ENCODE measurements at places on chromosomes 13 and 19.

- no peak for DNase-seq
Observed at GRCh38 chr13:99760456-99760855, 211.1 kb downstream of the ZIC5 start.

DNA sequence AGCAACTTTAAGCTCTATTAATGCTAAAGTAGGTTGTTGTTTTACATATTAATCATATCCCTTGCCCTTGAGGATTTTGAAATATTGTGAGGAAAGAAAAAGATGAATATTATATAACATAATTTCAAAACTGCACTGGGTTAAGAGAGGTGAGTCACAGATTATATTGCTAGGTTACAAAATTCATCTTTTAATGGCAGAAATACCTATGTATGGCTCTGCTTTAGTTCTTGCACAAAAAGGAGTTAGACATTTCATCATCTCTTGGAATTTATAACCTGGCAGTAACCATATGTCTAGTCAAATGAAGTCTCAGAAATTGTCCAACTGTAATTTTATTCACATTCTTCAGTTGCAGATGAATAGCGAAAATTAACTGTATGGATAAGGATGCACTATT lies 2041.1 kb downstream of the OLFM4 start:
- no peak for DNase-seq

GRCh38 chr13:22064854-22065620 lies 394.2 kb downstream of the FGF9 start:
- no peak for DNase-seq

DNA sequence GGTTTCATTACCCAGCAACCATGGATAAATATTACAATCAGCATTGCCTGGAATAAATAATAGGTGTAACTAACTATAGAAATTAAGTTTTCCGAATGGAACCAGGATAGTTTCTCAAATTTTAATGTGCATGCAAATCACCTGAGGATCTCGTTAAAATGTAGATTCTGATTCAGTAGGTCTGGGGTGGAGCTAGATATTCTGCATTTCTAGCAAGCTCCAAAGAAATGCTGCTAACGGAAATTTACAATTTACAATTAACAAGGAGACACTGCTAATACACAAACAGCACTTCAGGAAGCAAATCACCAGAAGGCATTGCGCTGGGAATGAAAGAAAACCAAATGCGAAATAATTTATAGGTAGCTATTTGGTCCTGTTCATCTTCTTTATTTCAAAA lies 597.5 kb upstream of the KLF12 start:
- no peak for DNase-seq

- no peak for DNase-seq
Observed at GRCh38 chr13:23455401-23456185, 22.1 kb upstream of the SACS start.

DNA sequence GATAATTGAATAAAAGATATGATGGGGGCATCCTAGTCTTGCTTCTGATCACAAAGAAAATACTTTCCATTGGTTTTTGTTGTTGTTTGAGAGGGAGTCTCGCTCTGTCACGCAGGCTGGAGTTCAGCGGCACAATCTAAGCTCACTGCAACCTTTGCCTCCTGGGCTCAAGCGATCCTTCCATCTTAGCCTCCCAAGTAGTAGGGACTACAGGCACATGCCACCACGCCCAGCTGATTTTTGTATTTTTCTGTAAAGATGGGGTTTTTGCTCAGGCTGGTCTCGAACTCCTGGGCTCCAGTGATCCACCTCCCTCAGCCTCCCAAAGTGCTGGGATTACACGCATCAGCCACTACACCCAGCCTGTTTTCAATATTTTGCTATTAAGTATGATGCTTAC lies 17.1 kb upstream of the PSMC4 start:
- DNase-seq, result no peak

- no peak for DNase-seq
Observed at GRCh38 chr19:33435706-33436359, 62.3 kb downstream of the CEBPG start.

DNA sequence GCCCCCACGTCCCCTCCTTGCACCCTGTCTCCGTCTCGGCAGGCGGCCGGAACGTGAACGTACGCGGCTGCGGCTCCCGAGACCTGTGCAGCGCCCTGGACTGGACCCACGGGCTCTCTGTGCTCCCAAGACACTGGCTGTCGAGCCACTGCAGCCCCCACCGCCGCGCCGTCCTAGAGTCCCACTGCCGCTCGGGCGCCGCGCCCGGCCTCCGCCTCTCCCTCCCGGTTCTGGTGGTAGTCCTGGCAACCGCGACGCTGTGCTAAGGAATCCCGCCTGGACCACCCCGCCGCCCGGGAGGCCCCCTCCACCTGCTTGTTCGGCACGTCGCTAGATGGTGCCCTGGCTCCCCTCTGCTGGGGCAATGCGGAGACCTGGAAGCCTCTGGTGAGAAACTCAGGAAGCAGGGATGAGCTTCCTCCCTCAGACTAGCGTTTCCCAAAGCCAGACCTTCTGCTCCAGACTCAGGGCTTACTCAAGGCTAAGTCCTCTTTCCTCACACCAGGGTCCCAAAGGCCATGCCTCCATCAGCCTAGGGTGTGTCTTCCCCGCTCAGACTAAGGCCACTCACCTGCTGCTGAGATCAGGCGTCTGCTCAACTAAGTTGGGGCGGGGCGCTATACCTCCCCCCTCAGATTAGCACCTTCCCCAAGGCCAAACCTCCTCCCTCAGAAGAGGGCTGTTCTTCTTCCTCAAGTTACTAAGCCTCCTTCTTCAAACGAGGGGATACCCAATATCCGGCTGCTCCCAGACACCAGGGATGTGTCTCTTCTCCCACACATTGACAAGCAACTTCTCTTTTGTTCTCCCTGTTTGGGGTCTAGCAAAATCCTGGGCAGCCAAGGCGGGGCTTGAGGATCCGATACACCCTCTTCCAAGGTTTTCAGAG lies 16.1 kb upstream of the IRGC start:
- no peak for DNase-seq

- no peak for DNase-seq
Observed at GRCh38 chr19:4878491-4878968, 11.1 kb upstream of the PLIN3 start.

DNA sequence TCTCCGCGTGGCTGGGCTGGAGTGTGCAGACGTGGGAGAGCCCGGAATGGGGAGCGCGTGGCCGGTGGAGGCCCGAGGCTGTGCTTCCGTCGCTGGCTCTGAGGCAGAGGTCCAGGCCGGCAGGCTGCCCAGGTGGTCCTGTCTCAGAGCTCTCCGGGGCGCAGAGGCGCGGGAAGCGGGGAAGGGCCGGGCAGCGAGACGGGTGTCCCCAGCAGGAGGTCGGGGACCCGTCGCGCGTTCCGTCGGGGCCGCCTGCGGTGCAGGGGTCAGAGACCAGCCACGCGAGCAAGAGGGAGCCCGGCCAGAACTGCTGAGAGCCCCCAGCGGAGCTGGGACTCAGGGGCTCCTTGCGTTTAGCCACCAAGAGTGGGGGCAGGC lies 1.3 kb upstream of the C1QTNF9 start:
- no peak for DNase-seq

DNA sequence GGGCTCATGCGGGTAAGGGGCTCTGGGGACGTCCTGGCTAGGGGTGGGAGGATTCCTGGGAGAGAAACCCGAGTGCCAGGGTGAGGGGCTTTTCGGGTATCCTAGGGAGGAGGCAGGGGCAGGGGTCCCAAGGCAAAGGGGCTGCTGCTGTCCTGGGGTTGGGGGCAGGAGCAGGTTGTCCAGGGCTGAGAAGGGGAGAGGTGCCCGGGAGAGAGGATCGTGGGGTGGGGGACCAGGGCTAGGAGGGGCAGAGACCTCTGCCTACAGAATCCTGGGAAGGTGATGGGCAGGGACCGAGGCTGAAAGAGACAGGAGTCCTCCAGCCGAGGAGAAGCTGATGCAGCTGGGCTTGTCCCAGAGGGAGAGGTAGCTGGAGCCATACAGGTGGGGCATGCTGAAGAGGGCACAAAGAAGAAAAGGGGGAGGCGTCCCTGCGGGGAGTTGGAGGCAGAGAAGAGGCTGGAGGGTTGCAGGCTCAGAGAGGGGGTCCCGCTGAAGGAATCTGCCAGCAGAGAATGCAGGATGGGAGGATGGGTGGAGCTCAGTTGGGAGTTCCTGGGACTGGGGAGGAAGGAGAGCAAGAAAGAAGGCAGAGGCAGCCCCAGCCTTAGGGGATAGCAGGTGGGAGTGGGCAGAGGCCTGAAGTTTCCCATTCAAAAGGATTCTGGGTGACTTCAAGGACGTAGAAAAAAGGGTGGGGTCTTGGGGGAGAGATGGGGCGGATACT lies 574 bp downstream of the CYP2S1 start:
- no peak for DNase-seq

DNA sequence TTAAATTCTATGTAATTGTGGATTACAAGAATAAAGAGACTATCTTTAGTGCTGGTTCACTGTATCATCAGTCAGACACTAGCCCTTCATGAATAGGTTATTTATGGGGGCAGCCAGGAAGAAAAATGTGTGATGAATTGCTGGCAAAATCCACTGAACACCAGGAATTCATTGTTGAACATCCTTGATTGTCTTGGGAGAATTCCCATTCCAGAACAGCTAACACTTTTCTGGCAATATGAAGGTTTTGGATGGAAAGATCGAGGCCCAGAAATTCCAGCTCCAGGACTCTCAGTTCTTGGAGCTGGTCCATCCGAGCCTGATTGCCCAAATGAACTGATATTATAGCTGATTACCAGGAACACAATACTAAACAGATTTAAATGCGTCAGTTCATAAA lies 11.5 kb upstream of the SPART start:
- no peak for DNase-seq

DNA sequence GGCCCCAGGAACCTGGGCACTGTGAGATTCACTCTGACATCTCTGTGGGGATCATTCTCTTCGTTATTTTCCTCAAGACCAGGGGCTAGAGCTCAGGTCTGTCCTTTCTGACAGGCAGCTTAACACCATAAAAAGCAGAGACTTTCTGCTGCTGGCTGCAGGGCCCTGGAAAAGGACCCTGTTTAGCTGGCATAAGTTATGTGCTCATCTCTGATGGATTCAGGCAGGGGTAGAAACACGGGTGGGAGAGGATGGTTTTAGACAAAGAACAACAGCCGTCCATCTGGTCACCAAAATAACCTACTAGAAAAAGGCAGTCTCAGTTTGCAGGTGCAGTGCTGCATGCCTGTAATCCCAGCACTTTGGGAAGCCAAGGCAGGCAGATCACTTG lies 2.3 kb upstream of the GPI start:
- DNase-seq, result no peak

GRCh38 chr19:56933014-56933705 lies 92.6 kb upstream of the PEG3 start:
- no peak for DNase-seq

GRCh38 chr13:110421696-110422385 lies 114.8 kb downstream of the COL4A2 start:
- no peak for DNase-seq

- no peak for DNase-seq
Observed at GRCh38 chr13:106156468-106156867, 379.0 kb downstream of the EFNB2 start.

DNA sequence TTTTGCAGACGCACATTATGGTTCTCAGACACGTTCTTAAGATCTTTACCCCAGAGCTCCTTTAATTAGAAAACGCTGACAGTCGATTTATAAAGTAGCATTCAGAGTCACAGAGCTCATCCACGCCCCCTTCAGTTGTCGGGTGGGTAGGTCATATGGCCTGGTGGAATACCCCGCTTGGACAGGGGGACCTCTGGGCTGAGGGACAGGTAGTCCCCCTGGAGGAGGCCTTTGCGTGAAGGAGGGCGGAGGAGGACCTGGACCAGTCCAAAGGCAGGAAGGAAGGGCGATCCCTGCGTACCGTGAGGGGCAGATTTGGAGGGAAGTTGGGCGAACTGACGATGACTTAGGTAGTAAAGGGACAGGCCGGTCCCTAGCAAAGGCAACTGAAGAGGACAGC lies 20.5 kb downstream of the VASP start:
- DNase-seq, result no peak

- DNase-seq, result no peak
Observed at GRCh38 chr13:99295488-99296252, 11.5 kb downstream of the GPR183 start.

- no peak for DNase-seq
Observed at GRCh38 chr13:52925775-52926285, 77.4 kb upstream of the PCDH8 start.

- DNase-seq, result peak; percentile 93
Observed at GRCh38 chr19:4400135-4400936, at the start of gene SH3GL1. SH3GL1 (minus strand) TSS chr19:4400547; CDS start chr19:4400368, 179 bp downstream.

- DNase-seq, result no peak
Observed at GRCh38 chr19:53034054-53034453, 10.5 kb upstream of the ERVV-2 start.

- DNase-seq, result no peak
Observed at GRCh38 chr19:35907377-35907745, 734 bp downstream of the TYROBP start.

DNA sequence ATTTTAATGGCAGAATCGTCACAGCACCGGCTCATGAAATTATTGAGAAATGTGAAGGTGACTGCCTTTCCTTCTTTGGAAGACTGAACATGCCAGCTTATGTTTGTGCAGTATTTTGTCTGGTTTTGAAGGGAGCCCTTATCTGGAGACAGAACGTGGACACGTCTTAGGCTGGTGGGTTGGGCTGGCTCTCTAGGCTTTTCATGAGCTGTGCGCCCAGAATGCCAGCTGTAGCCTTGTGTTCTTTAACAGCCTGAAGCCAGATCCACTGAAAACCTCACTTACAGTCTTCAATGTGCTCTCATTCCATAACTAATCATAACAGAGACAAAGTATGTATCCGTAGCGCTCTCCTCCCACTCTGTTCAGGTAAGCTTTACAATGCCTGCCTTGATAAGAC lies 184.4 kb upstream of the HTR2A start:
- no peak for DNase-seq

DNA sequence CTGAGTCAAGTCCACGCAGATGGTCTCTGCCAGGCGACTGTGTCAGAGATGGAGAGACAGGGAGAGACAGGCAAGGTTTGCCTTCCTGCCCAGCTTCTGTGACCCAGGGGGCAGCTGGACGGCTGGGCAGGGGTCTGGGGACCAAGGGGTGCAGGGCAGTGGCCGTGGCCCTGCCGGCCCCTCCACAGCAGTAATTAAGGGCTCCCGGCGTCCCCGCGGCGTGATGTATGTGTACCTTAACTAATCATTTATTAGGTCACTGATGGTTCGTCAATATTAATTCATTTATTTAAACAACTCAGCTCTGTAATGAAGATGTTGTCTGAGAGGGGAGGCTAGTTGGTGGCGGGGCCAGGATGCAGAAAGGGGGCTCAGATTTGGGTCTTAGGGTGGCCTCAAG lies 28.6 kb upstream of the TCF3 start:
- no peak for DNase-seq

GRCh38 chr13:107964395-107964794 lies 250.9 kb downstream of the LIG4 start:
- DNase-seq, result no peak

GRCh38 chr13:44439452-44440024 lies 65.9 kb downstream of the SERP2 start:
- DNase-seq, result no peak

GRCh38 chr19:46678110-46678732 lies 17.2 kb upstream of the DACT3 start:
- DNase-seq, result peak; percentile 40

- DNase-seq, result no peak
Observed at GRCh38 chr13:44273991-44274770, 99.4 kb upstream of the SERP2 start.
